Stimulated activated CD4-positive, alpha-beta T cell treated with anti-CD3 and anti-CD28 coated beads, Interleukin-12 subunit alpha, Interleukin-12 subunit beta, amount 100 ng/mL, for 24 hours (primary cell): ENCODE measurements at places on chromosomes 13 and 19.

DNA sequence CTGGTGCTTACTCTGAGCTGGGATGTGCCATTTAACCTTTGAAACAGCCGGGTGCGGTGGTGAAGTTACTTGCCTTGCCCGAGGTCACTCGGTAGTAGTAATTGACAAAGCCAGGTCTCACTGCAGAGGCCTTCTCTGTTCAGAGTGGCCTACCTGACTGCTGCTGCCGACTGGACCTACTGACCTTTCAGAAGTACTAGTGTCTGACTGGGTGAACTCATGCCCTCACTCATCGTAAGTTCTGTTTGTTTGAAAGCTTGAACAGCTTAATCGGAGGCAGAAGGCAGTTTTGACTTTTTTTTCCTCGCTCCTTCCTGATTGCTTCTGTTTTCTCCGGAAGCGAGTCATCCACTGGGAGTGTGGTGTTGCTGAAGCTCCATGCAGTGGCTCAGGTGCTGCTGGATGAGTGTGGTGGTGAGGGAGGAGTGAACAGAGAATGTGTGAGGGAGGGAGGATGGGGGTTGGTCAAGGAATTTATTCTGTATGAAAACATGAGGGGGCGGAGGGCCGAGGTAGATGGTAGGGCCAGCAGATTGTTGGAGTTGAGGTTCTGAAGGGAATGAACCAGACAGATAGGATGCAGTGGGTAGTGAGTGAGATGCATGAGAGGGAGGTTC is 2.7 kb downstream of the SPINT2 start:
- no peak for DNase-seq

DNA sequence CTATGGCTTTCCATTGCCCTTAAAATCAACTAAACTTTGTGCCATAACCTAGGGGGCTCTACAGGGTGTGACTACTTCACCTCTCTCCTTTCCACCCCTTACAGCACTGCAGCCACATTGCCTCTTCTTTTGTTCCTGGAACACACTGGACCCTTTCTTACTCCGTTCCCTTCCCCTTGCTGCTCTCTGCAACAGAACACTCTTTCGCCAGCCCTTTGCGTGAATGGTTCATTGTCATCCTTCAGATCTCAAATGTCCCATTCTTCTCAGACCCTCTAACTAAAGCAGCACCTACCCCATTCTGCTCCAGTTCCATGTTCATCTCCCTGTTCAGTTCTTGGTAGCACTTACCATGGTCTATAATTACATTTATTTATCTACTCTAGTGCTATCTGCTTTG is 208.3 kb downstream of the OXGR1 start:
- no peak for DNase-seq

DNA sequence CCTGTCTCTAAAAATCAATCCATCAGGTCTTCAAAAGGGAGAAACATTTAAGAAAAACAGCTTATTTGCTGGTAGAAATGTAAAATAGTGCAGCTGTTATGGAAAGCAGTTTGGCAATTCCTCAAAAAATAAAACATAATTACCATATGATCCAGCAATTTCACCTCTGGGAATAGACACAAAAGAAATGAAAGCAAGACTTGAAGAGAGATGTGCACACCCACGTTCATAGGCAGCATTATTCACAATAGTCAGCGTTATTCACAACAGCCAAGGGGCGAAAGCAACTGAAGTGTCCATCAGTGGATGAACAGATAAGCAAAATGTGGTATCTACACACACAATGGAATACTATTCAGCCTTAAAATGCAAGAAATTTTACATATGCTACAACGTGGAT is 45.1 kb upstream of the DOCK9 start:
- DNase-seq = no peak

- DNase-seq = no peak
Observed at GRCh38 chr13:107205318-107206104, 637.6 kb upstream of the ARGLU1 start.

DNA sequence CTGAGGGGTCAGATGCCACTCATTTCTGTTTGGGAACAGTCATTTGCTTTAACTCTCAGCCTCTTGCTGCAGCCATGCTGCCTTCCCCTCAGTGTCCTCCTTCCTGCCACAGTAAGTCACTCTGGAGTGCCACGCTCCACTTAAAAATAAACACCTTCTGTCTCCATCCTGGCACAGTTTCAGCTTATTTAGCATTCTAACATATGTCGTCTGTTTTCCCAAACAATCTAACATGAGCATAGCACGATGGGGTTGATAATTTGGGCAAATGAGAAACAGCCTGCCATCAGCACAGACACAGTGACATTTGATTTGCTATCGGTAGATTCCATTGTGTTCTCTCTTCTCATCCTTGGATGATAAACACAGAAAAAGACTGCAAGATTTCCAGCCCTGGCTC is 768.6 kb downstream of the UQCRFS1 start:
- no peak for DNase-seq

DNA sequence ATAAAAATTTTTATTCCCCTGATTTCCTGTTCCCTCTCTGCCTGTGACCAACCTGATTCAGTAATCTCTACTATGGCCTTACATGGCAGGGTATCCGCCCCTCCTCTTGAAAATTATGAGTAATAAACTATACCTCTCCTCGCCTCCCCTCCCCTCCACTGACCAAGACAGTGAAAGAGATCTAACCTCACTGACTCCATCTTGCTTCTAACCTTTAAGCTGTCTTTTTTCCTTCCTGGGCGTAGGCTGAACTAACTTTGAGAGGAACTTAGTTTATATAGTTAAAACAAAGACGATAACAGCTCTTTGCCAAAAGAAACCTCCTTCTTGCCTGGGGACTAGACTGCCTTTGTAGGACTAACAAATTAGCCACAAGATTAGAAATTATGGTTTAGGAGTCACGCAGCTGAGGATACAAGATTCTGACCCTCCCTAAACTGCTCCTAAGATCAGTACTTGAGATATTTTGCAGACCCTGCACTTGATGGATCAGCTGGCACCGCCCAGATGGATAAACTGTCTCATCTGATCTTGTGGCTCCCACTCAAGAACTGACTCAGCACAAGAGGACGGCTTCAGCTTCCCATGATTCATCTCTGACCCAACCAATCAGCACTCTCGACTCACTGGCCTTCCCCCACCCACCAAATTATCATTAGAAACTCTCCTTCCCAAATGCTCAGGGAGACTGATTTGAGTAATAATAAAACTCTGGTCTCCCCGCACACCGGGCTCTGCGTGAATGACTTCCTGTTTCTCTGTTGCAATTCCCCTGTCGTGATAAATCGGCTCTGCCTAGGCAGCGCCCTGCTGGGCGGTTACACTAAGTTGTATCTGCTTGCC is 187.1 kb downstream of the TDRD3 start:
- no peak for DNase-seq

GRCh38 chr13:20513466-20513995 is 12.1 kb downstream of the CRYL1 start:
- DNase-seq = no peak

GRCh38 chr13:77508959-77509620 is 26.4 kb upstream of the SCEL start:
- DNase-seq = no peak

DNA sequence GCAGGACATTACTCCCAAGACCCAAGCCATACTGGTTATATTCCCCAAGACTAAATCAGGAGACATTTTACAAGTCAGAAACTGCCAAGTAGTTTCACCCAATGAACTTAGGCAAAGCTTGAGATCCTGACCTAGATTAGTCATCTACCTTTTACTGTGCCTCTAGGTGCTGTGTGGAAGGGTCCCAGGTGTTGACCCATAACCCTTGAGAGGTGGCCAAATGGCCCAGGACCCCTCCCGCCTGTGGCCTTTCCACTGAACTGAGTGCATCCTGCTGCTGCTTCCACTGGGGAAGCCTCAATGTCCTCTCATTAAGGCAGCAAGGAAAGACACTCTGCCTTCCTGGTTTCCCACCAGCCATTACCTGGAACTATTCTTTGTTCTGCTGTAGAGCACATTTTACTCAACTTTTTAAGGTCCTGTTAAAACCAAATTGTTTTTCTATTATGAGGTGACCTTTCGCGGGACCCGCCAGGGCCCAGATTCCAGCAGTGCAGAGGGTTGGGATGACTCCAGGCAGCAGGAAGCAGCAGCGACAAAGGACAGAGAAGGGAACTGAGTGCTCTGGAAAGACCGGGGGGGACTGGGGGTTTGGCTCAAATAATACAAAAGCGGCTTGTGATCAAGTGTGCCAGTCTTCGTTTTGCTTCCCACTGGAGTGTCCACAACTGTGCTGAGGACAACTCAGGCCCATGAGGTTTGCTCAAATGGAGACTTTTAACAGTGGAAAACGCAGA is 27.1 kb downstream of the ANKRD10 start:
- DNase-seq = no peak

DNA sequence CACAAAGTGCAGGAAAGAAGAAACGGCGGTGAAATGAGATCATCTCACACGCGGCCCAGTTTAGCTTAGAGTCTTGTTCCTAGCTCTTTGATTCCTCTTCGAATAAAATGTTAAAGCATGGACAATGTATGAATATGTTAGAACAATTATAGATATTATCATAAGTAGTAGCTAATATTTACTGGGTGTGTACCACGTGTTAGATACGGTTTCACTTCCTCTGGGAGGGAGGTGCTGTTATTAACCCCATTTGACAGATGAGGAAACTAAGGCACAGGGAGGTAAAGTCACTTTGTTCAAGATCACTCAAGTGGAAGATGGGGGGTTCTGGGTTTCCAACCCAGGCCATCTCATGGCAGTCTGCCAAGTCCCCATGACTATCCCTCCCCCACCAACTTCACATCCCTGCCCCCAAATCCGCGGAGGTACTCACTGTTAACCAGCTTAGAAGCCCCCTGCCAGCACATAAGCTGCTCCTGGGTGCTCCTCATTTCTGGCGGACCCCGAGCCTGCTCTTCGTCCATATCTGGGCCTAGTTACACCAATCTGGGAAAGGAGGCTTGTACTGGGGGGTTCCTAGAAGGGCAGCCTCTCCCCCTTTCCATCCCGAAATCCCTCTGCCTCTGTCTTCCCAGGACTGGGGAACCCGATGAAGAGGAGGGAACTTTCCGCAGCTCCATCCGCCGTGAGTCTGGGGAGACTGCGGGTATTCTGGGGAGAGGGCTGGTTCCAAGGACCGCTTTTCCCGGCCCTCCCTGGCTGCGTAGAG is 1.0 kb upstream of the FXYD7 start:
- DNase-seq = no peak

DNA sequence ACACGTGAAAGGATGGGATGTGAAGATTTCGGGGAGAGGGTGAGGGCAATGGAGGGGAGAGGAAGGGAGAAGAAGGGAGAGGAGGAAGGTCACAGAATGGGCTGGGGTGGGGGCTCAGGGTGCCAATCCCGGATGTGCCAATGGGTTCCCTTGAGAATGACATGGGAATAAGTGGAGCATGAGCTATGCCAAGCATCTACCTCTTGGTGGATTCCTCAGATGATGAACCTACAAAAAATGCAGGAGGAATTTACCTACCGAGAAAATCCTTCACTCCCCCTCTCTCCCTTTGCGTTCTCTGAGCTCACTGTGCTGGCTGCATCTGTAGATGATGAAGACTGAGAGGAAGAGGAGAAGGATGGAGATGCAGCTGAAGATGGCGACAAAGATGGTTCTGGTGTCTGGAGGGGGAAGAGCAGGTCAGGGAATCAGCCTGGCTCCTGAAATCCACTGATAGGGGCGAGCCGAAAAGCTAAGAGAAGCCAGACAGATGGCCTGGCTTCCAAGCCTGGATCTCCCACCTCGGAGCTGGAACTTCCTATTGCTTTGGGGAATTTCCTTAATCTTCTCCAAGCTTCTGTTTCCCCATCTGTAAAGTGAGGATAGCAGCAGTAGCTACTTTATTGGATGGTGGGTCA is 21.6 kb downstream of the VSTM1 start:
- DNase-seq = no peak

- no peak for DNase-seq
Observed at GRCh38 chr19:34317311-34317927, 47.6 kb upstream of the GPI start.

- DNase-seq = no peak
Observed at GRCh38 chr19:35911790-35912189, 3.7 kb upstream of the TYROBP start.

- DNase-seq = no peak
Observed at GRCh38 chr13:63693696-63694095, 2278.0 kb upstream of the PCDH20 start.

GRCh38 chr13:88707646-88708045 is 1036.5 kb downstream of the SLITRK5 start:
- DNase-seq = no peak

DNA sequence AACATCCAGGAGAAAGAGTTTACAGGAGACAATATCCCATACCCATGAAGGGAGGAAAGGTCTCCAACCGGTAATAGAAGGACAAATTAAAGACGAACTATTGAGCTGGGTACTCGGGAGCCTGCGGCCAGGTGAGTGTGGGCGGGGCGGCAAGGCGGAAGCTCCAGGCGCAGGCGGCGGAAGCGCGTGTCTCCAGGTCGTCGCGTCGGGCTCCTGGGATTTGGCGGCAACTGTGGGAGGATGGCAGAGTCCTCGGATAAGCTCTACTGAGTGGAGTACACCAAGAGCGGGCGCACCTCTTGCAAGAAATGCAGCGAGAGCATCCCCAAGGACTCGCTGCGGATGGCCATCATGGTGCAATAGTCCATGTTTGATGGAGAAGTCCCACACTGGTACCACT is 21.6 kb upstream of the ANKRD10 start:
- no peak for DNase-seq

DNA sequence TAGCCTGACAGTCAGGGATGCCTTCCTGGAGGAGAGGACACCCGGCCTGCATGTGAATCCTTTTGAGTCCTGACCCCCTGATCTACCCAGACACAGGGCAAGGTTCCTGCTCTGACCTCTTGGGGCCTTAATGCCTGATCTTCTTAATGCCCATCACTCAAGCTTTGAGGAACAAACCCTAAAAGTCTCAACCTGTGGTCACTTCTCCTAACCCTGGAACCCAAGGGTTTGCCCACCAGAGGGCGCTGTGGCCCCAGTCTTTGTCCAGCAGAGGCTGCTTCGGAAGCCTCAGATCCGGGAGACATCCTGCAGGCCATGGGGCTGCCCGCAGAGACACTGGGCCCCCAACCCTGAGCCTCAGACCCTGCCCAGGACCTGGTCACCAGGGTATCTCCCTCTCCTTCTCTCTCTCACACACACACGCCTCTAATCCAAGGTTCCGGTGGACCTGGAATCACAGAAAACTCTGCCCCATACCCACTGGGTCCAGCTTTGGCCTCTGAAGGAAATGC is 9.8 kb upstream of the DPF1 start:
- DNase-seq = peak; percentile 57

GRCh38 chr19:45742969-45743368 is 9.7 kb downstream of the MEIOSIN start:
- no peak for DNase-seq

DNA sequence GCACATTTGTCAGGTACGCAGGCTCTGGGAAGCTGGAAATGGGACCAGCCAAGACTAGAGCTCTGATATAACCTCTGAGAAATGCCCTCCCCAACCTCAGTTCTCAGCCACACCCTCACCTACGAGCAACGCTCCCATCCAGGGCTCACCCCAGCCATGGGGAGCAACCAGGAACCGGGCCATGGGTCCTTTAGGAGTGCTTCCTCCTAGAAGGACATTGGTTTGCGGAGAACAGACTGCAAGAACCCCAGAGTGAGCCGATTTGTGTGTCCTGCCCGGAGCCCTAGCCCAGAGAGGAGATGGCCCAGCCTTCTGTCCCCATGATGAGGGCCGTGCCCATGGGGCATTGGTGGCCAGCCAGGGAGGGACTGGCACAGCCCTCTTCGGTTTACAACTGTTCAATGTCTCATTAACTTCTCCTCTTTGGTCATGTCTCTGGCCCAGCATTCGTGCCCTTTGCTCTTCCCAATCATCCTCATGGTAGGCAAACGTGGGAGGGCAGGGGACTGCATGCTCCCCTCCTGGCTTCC is 32.9 kb upstream of the IGSF23 start:
- no peak for DNase-seq

GRCh38 chr13:23321535-23322241 is 111.8 kb downstream of the SACS start:
- DNase-seq = no peak

GRCh38 chr13:71374471-71375049 is 492.4 kb downstream of the DACH1 start:
- no peak for DNase-seq
